ENCODE measurements at places on chromosomes 5 and 9.

GRCh38 chr5:28862860-28863196, 1824.4 kb upstream of the CDH9 start:
- DNase-seq, result no peak

- peak; percentile 89 for DNase-seq
These were observed 15.8 kb downstream of the CWC27 start for GRCh38 chr5:64784451-64785025.

DNA sequence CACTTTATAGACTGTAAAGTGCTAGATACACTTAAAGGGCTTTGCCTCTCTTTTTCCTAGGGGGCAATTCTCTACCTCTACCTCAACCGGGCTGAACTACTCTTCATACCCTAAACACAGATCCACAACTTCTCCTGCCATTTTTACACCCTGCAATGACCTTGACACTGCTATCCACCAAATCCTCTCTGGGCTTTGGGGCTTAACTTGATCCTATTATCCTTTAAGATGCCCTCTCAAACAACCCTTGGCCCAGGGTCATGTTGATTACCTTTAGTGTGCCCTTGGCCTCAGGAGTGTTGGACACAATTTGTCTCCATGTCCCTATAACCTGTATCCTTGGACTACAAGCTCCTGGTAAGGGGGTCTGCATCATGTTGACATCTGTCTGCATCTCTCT, 19.5 kb downstream of the ANXA6 start:
- no peak for DNase-seq

DNA sequence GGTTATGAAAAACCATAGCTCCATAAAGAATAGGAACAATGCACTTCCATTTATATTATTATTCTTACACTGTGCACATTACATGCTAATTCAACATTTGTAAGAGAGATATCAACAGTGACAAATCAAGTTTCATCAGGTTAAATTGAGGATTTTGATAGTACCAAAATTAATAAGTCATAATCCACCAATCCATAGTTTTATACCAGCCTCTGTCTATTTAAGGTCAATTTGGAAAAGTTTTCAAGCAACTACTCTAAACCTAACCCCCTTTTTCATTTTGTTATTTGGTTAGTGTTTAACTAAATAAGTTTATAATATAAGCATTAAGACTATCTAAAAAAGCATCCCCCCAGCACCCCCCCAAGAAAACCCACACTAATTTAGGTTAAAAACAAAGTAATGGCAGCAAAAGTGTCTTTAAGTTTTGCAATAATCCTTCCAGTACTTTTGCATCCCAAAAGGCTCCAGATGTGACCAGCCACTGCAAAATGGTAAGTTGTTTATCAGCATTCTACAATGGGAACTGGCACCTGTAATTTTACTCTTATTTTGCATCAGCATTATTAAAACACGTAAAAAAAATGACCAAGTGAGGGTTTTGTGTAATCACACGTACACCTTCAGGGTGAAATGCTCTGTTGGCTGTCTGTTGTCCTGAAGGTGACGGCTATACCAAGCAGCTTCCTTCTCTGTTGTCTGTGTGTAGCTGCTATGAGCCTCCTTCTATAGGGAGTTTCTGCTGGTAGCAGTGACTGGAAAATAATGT, 36.8 kb upstream of the SSBP2 start:
- DNase-seq, result peak; percentile 57

- DNase-seq, result no peak
These were observed 120.1 kb upstream of the GAS1 start for GRCh38 chr9:87067426-87067825.

DNA sequence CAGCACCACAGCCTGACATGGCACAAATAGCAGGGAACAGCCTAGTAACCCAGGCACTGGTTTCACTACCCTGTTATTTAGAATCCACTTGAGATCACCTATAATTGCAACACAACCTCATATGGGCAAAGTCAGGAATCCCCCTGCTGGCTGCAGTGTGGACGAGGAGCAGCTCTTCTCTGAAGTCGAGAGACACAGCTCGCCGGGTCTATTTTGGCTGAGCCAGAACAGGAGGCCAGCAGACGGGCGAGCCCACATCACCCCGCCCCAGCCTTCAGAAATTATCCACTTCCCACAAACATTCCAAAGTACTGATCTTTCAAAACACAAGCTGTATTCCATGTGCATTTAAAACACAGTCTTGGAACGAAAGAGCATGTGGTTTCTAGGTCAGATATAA, 179.0 kb downstream of the ROR2 start:
- DNase-seq, result no peak

DNA sequence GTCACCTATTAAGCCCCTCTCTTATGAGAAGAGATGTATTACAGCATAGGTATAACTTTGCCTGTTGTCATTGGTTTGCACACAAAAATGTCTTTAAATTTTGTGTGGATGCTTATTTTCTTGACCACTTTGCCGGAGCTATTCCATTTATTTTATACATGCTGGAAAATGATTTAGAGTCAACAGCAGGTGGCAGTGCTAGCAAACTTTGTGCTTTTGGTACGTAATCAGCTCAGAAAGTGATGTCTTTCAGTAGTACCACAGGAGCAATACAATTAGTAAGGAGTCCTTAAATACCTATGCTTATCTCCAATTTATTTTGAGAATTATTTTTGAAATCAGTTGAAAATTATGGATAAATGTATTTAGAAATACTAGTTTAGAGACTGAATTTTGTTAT, 19.8 kb upstream of the NUDT12 start:
- peak; percentile 52 for DNase-seq

- DNase-seq, result no peak
These were observed 835.4 kb downstream of the SEMA5A start for GRCh38 chr5:8710426-8710930.

DNA sequence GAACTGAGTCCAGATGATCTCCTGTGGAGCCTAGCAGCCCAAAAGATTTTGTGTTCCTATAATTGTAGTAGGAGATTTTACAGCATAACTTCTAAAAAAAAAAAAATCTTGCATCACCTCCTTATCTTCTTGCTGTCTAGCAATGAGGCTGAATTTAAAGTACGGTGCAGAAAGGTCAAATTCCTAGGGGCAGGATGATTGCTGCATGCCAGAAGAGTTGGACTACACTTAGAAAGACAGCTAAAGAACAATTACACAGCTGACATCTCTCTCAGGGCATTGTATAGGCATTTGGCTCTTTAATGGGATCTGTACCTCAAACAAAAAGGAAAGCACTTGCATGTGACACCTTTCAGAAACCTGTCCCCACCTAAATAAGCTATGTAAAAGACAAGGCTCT, 443.2 kb downstream of the HCN1 start:
- no peak for DNase-seq

GRCh38 chr5:120703918-120704587, 240.0 kb downstream of the PRR16 start:
- no peak for DNase-seq

DNA sequence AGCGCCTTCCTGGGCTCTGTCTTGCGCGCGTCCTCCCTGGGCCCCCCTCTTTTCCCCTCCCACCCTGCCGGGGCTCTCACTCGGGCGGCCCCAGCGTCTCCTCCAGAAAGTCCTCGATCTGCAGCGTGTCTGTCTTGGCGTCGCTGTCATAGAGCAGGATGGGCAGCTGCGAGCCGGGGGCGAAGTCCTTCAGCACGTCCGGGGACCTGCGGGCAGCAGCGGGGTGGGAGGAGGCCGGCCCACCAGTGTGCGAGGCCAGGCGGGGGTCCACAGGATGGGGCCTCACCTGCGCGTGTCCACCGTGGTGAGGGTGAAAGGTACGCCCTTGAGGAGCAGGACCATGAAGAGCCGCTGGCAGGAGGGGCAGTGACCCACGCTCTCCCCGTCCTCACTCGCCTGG, 1.0 kb downstream of the CLIC3 start:
- DNase-seq, result no peak

DNA sequence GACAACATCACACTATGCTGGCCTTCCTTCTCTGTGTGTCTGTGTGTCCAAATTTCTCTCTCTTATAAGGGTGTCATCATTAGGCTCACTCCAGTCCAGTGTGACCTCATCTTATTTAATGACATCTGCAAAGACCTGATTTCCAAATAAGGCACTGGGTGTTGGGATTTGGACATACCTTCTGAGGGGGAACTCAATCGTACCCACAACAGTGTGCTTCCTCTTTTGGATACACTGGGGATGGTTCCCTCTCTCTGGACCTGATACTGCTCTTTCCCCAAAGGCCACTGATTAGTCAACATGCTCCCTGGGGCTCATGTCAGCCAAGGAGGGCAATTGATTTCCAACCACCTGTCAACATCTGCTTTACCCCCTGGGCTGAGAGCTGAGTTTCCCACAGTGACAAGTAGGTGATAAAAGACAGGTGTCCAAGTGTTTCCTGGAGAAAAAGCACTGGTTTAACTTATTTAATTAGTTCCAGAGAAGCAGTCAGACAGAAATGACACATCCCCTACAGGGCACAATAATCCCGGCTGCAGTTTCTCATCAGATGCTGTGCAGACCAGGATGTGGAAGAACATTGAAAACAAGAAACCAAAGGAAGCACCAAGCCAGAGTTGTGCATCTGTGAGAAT, 17.8 kb upstream of the CEP72 start:
- peak; percentile 70 for DNase-seq

GRCh38 chr9:121557581-121558447, 58.2 kb upstream of the GGTA1 start:
- peak; percentile 96 for DNase-seq
